Stimulated activated CD4-positive, alpha-beta T cell treated with anti-CD3 and anti-CD28 coated beads, Interleukin-4, amount 100 ng/mL, for 48 hours (primary cell): ENCODE measurements at places on chromosomes 5 and 9.

DNA sequence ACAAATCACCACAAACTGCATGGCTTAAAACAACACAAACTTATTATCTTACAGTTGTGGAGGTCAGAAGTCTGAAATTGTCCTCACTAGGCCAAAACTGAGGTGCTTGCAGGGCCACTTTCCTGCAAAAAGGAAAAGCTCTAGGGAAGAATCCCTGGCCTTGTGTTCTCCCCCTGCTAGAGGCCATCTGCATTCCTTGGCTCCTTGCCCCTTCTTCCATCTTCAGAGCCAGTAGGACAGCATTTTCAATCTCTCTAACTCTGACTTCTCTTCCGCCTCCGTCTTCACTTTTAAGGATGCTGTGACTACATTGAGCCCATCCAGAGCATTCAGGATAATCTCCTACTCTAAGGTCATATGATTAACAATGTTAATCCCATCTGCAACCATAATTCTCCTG lies 236.6 kb downstream of the CDK5RAP2 start:
- DNase-seq = no peak

GRCh38 chr9:109780453-109781033 lies 545 bp downstream of the PALM2AKAP2 start:
- no peak for DNase-seq

DNA sequence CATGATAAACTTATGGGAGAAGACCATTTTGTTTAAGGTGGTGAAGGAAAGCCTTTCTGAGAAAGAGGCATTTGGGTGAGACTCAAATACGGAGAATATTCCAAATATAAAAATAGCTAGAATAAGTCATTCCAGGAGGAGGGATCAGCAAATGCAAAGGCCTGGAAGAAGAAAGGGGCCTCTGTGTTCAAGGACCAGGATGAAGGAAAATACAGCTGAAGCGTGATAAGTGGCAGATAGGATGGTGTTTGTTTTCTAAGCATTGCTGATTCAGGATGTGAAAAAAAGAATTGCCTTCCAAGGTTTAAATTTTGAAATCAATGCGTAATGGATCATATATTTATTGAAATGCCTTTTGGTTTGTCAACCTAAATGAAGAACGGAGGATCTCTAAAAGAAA lies 59.4 kb upstream of the CAST start:
- no peak for DNase-seq

DNA sequence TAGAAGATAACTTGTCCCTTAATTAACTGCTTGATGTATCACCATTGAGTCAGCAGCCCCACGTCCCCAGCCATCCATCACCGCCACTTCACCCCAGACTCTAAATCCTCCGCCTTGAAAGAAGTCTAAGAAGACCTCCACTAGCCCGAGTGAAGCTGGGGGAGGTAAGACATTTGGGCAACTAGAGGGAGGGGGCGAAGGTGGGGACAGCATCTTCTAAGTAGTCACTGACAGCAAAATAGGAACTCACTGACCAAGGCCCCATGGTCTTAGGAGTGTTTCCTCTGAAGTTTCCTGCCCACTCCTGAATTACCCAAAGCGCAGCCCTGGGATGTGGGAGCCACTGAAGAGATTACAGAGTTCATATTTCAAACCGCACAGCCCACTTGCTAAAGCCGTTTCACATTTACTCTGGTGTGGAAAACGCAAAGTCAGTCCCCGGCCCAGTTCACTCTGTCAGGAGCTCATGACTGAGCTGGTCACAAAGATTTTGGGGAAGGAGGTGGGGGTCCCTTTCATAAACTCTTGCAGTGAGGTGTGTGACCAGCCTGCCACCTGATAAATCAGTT lies 107.4 kb downstream of the LHFPL2 start:
- DNase-seq = no peak

GRCh38 chr5:96173366-96173765 lies 211.7 kb upstream of the ELL2 start:
- DNase-seq = no peak

DNA sequence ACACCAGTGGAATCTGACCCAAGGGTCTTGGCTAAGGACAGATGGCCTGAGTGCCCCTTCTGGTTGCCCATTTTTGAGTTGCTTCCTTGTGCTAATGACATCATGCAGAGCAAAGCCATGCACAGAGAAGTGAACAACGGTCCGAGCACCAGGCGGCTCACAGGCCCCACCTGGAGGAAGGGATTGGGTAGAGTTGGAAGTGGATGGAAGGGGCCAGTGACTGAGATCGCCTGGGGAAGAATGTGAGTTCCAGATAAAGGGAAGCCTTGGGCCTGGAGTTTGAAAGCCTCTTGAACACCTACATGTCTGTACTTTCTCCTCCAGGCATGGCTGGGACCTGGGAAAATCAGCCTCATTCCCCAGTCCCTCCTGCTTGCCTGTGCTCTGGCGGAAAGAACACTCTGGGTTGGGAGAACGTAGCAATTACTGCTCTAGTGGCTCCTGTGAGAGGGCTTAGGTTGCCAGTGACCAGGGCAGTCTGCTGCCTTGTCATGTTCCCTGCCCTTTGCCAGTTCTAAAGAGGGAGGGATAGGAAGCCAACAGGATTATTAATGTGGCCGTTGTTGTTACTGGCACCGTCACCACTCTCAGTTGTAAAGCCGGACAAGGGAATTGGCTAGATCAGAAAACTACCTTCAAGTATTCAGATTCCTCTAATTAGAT lies 62.5 kb upstream of the PTPN3 start:
- no peak for DNase-seq

- DNase-seq = peak; percentile 17
Measured at GRCh38 chr5:157511651-157512644, 51.9 kb downstream of the NIPAL4 start.

DNA sequence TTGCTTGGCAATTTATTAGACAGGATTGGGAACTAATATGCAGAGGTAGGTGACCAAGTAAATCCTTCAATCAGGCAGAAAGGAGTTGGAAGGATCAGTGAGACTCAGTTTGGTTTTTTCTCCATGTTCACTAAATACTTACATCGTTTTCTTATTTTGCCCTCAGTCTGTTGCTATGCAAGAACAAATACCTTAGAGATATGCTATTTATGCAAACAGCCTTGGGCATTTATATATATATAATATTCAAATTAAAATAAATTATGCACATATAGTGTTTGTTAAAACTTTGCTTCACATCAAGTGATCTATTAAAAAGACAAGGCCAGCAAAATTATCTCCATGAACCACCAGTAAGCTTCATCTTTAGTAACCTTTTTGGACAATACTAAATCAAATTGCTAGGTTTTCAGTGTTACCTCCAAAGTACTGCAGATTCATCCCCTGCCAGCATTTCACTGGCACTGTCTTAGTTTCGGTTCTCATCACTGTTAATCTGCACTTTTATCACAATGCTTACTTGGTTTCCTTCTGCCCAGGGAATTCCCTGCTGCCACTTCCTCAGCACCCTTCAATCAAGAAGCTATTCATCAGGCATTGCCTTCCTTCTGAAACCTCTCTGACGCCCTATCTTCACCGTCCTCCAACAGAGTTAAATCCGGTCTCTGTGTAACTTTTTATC lies 26.0 kb upstream of the LIFR start:
- DNase-seq = no peak

GRCh38 chr5:179762079-179762780 lies 29.6 kb downstream of the MAML1 start:
- no peak for DNase-seq

- no peak for DNase-seq
Measured at GRCh38 chr5:180081481-180081880, 9.9 kb upstream of the RNF130 start.

DNA sequence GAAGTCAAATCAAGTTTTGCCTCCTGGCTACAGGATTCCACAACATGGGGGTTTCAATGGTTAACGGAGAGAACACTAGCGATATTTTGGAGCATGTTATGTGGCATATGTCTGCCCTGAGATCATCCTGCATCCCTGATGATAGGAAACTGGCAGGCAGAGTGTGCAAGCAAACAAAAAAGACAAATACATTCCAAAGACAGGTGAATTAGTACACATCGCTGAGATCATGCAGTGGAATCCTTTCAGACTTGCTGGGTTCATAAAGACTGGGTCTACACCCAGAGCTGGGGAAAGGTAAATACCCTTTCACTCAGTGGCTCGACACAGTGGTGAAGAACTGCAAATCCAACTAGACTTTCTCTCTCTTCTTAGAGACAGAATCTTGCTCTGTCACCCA lies 286.5 kb downstream of the EFNA5 start:
- DNase-seq = no peak

DNA sequence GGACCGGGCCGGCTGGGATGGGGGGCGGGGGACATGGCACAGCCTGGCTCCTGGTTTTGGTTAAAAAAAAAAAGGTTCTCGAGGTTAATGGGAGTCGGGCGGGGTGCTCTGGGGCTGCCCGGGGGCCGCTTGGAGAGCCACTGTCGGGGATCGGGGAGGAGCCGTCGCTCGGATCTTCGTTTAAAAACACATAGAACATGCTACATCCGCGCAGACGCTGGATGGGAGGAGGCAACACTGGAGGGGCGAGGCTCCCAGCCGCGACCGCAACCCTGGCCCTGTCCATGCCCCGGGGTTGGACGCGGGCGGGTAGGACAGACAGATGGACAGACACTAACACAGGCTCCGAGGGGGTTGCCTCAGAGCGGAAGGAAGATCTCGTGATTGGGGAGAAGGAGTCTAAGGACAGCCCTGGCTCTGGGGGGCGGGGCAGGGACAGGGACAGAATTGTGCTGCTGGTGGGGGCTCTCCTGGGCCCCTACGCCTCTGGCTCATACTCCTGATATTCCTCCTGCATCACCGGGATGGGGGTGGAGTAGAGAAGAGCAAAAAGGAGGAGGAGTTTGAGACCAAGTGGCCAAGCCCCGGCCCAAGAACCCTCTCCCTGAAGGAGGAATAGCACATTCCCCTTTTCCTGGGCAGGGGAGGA lies 9.9 kb downstream of the SNCB start:
- no peak for DNase-seq

- DNase-seq = no peak
Measured at GRCh38 chr5:80590766-80591165, 20.7 kb upstream of the ANKRD34B start.

GRCh38 chr9:77563174-77563573 lies 84.9 kb downstream of the GNA14 start:
- no peak for DNase-seq

GRCh38 chr9:89602978-89603766 lies 1.6 kb upstream of the GADD45G start:
- peak; percentile 87 for DNase-seq

DNA sequence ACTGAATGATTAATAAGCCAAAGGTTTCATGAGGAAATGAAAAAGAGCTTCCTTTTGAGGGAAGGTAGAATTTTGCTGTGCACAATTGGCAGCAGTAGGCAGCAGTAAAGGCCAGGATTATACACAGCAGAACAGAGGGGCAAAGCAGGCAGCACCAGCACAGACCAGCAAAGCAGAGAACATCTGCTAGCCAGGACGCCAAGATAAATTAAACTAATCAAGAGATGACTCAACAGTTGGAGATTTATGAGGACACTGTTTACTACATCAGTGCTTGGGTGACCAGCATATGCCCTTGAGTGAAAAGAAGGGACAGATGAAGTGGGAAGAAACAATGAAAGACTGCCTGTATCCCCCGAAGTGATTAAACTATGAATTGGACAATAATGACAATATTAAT lies 871.4 kb upstream of the CDH10 start:
- no peak for DNase-seq

GRCh38 chr5:180197016-180197702 lies 11.9 kb downstream of the RASGEF1C start:
- DNase-seq = no peak

DNA sequence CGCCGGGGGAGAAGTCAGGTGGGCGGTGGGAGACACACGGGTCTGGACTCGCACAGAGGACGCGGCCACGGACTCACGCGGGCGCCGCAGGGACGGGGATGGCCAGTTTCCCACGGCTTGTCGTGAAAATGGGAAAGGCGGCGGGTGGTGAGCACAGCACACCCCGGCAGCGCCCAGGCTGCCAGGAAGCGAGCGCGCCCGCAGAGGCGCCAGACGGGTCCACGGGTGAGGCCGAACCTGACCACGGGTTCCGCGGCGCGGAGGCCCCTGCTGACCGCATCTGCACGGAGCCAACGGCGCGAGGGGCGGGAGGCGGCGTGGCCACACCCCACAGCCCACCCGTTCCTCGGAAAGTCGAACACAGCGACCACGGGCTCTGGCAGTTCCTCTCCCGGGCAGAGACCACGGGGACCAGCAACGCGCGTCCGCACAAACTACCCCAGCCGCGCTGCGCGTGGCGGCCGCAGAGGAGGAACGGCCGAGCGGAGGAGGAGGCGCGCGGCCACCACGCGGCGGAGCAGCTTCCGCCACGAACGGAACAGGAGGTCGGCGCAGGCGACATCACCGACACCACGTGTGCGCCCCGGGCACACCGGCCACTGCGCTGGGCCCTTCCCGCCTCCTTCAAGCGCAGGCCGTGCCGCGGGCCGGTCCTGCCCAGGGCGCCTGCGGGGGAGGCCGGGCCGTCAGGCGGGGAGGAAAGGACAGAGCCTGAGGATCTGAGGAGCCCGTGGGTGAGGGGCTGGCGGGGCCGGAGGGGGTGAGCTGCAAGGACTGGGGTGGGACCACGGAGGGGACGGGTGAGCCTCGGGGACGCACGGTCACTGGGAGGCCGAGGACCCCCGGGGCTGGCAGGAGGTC lies 5.6 kb downstream of the EXD3 start:
- DNase-seq = no peak

DNA sequence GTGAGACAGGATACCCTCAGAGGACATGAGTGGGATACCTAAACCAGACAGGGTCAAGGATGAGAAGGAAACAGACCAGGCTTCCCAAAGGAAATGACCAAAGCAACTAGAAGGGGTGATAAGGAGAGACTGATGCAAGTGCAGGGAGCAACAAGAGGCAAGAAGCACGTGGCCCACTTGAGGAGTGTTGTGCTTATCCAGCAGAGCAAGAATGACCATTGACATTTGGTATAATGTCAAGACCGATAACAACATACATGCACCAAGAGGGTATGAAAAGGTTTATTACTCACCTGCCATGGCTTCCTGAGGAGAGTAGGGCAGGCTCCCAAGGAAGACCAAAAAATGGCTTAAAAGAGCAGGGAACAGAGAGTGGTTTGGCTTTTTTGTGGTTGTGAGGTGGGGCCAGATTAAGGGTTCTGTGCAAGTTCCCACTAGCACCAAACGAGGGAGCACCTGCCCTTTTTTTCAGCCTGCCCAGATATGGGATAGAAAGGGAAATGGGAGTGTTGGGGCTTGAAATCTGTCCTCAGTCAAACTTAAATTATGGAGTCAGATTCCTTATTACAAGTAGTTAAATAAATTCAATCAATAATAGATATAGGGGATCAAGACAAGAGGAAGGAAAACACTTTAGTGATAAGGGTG lies 513.6 kb downstream of the RASEF start:
- no peak for DNase-seq

DNA sequence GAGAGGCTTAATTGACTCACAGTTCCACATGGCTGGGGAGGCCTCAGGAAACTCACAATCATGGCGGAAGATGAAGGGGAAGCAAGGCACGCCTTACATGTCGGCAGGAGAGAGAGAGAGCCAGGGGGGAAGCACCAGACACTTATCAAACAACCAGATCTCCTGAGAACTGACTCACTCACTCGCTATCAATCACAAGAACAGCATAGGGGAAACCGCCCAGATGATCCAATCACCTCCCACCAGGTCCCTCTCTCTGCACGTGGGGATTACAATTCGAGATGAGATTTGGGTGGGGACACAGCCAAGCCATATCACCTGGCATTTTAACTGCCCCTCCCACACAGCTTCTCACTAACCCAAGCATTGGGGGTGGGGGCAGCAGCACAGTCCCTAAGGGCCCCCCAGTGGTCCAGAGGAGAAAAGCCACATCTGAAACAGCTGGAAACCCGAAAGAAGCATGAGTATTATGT lies 76.1 kb upstream of the ASS1 start:
- peak; percentile 11 for DNase-seq

- no peak for DNase-seq
Measured at GRCh38 chr5:99070362-99070761, 141.6 kb upstream of the CHD1 start.
